ENCODE measurements at places on chromosomes 11 and 22.
A peak's percentile ranks its signal among the peaks of the same experiment; 100 is the strongest.

DNA sequence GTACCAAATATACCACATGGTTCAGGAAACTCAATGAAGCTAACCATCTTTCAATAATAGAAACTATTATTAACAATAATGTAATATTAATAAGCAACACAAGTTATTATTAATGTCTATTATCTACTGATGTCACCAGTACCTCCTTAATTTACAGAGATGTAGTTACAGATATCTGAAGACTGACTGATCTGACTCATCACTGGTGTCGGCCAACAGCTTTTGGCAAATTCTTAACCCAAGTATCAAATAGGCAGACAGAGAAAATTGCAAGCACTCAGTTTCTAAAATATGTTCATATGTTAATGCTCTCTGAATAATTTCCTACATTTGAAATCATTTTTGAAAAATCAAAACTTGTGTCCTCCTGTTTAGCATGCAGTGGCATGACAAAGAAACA lies 100.4 kb upstream of the DDI1 start:
- DNase-seq: no peak

GRCh38 chr11:22163394-22163797 lies 29.5 kb upstream of the ANO5 start:
- DNase-seq: peak; percentile 9

- DNase-seq: no peak
Measured at GRCh38 chr11:122642971-122643370, 12.6 kb upstream of the UBASH3B start.

DNA sequence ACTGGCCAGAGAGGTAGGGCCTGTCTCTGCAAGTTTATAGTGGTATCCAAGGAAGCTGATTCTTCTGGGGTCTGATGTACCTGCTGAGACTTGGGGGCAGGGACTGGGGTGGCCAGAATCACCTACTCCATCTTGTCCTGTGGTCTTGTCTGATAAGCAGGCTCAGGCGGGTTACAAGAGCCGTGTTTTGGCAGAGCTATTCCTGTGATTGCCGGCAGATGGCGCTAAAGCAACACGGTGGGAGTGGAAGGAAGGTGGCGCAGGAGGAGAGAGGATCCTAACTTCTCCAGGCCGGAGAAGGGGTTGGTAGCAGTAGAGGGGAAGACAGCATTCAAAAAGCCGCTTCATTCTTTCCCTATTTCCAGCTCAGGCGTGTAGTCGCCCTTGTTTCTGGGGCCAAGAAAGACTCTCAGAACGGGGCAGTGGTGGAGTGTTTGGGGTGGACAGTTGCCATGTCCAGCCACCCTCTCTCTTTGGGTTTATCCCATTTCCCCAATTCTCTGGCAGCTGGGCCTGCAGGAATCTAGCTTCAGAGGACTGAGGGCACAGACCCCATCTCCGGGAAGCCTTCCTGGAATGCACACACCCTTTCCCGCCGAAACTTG lies 15.1 kb downstream of the CHRM1 start:
- peak; percentile 91 for DNase-seq

DNA sequence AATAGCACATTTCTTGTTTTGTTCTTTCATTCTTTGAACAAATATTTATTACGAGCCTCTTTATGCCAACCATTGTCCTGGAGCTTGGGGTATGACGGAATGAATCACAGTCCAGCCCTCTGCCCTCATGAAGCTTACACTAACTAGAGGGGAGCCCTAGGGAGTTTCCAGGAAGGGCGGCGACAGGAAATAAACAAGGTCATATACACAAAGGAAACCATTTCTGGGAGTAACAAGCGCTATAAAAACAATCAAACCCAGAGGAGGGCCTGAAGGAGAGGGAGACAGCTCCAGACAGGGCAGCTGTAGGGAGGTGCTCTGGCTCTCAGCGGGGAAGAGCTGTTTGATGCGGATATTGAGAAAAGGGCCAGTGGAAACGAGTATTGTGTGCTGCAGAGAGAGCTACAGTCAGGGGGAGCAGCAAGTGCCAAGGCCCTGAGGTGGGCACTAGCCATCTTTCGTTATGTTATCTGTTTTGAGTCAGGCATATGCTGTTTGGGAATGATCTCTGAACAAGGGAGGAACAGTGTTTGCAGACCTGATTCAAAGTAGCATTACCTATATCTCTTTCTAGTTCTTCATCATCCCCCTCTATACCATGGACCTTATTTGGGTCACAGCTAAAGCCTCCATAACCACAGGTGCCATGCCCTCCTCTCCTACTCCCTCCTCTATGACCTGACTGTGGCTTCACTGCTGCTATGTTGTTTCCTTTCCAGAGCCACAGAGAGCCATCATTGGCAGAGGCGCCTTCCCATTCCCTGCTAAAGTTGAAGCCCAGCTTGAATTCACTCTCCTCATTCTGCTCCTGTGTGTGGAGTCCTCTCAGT lies 15.3 kb upstream of the ZBTB16 start:
- DNase-seq: no peak

DNA sequence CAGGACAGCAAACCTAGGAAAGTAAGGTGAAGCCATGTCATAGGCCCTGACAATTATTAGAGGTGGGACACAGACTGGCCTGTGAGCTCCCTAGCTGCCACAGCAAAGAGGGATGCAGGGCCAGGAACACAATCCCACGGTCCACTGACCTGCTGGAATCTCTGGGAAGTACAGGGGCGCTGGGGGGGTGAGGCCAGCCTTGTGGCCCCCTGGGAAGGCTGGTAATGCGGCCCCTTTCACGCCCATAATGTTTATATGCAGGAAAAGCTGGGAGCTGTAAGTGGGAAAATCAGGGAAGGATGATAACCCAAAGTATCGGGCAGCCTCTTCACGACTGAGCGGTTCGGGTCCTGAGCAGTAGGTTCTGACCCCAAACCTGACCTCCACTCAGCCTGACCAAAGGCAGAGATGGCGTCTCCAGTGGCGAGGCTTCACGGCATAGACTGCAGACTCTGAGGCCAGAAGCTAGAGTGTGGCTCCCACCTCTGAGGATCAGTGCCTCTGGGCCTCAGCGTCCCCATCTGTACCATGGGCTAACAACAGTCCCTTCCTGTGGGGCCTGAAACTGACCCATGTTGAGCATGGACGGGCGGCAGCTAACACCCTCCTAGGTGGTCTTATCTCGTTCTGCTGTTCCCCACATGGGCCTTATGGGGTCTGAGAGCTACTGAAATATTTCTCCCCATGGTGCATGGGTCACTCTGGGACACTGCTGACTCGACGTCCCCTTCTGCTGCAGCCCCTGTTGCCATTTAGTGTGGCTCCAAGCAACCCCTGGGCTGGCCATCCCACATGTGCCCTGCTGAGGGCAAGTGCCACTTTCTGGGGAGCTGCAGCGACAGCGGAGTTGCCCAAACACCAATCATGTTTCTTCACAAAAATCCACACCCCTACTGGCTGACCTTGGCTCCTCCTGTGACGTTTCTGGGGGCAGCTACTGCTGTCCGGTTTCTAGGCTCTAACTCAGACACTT lies 101.8 kb downstream of the PHF21B start:
- DNase-seq: no peak

- DNase-seq: no peak
Measured at GRCh38 chr22:44537015-44537414, 39.0 kb upstream of the RTL6 start.

- no peak for DNase-seq
Measured at GRCh38 chr11:125941619-125942611, 3.9 kb upstream of the VSIG10L2 start.

DNA sequence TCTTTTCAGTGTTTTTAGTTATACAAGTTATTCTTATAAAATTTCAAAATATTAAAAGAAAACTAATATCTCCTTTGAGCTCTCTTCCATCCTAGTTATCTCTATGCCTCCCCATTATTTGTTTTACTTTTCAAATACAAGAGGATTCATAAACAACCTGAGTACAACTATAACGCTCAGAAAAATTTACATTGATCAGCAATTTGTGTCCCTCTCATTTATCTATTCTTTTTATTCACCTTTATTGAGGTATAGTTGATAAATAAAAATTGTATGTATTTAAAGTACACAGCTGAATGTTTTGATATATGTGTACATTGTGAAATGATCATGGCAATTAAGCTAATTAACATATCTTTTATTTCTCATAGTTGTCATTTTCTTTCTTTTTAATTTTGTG lies 57.6 kb downstream of the GRIA4 start:
- no peak for DNase-seq

DNA sequence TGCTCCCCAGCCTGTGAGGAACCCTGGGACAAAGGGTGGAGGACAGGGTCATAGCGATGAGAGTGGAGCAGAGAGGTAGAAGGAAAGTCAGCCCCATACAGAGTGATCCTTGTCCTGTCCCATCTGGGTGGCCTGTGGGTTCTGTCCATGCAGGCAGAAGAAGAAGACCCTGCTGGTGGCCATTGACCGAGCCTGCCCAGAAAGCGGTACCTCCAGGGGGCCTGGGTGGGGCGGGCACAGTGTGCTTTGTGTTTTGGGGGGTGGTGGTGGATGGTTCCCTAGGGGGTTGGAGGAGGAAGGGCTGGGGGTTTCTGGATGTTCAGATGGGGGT lies 7.9 kb downstream of the SIDT2 start:
- no peak for DNase-seq

DNA sequence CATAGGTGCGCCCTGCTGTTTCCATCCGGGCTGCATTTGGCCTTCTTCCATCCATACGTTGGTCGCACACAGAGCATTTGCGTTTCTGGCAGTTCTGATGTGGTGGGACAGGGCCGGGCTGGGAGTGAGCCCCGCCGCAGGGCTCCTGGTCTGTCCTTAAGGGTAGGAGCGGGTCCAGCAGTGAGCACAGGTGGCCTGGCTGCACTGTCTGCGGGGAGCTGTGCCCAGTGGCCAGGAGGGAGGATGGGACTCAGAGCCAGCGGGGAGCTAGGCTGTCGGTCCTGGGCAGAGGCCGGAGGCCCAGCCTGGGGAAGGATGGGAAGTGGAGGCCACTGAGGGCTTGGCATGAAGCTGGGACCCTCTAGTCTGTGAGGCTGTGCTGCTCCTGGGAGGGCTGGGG lies 385.1 kb downstream of the TBC1D22A start:
- DNase-seq: no peak

GRCh38 chr11:120128392-120129119 lies 9.4 kb downstream of the TRIM29 start:
- no peak for DNase-seq

- DNase-seq: no peak
Measured at GRCh38 chr11:118027694-118028093, 41.5 kb downstream of the IL10RA start.

DNA sequence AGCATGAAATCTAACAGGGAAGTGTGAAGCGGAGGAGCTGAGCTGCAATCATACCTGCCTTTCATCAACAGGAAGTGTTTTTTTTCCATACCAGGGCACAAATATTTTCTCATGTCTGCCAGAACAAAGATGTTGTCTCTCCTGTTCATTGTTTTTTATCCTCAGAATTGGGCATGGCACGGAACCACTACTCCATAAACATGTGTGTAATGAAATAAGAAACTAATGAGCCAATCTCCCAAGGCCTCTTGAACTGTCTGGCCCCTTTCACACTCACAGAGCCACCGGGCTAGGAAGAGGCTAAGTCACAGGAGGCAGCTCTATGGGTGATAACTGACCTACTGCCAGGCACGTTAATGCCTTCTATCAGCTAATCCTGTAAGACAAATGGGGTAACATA lies 124.4 kb downstream of the ETS1 start:
- DNase-seq: no peak

DNA sequence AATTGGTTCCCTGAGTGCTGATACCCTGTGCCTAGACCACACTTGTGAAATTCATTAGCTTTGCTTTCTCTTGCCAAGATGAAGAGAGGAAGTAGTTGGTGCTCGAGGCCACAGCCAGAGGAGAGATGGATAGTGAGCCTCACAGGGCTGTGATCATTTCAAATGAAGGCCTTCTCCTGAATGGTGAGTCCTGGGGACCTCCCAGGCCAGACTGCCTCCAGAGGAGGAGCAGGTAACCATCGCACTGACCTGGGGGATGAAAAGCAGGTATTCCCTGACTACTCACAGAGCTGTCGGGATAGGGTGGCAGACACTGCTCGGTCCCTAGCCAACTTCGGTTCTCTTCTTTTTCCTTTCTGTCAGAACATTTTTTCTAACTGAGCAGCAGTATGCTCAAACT lies 4.8 kb upstream of the FXYD6 start:
- DNase-seq: no peak

GRCh38 chr11:132263241-132263640 lies 892.8 kb downstream of the NTM start:
- no peak for DNase-seq

GRCh38 chr11:15006139-15006759 lies 34.1 kb upstream of the CALCA start:
- DNase-seq: no peak

GRCh38 chr11:22807391-22807790 lies 22.2 kb downstream of the SVIP start:
- no peak for DNase-seq

DNA sequence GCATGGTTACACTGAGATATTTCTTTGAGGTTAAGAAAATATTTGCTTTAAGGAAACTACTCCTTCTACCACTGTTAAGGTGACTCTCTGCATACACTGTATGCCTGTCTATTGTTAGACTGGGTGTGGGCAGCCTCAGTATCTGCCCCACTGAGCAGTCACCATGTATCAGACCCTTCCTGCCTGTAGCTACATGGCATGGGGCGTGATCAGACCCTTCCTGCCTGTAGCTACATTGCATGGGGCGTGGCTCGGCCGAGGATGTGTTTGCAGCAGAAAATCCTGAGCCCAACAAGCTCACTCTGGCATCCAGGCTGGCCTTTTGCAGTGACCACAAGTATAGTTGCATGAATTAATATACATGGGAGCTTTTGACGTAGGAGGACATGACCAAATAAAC lies 669.4 kb downstream of the OPCML start:
- no peak for DNase-seq
